ENCODE measurements at places on chromosomes 7 and 10.

DNA sequence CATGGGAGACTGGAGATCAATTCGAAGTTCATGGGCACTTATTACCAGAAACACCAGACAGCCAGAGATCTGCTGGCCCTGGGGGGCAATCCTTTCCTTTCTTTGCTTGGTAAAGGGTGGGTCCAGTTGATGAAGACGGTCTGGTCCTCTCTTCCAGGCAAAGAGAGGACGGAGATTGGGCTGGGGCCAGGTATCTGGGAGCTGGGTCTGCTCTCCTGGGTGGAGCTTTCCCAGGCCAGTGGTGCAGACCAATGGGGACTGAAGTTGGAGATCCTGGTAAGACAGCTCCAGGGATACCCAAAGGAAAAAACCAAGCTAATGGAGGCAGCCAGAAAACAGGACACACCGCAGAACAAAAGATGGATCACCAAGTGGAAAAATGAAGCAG, 18.3 kb downstream of the NOD1 start:
- no peak for DNase-seq

GRCh38 chr10:132237871-132238270, 51.1 kb downstream of the DPYSL4 start:
- no peak for DNase-seq

DNA sequence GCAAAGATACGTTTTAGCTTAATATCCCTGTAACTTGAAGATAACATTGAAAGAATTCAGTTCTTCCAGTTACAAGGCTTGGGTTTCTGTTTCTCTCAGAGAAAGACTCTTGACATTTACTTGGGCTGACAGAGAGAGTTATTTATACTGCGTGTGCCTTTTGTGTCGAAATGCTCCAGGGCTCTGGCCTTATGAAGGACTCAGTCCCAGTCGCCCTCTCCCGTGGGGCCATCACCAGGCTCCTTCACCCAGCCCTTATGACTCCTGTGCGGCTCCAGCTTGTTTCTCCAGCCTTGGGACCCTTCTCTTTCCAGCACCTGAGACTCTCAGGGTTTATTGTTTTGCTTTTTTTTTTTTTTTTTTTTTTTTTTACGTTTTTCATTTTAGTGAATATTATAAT, 242.3 kb upstream of the DKK1 start:
- DNase-seq = no peak

GRCh38 chr7:40945788-40946187, 757.1 kb downstream of the INHBA start:
- no peak for DNase-seq

GRCh38 chr10:17616403-17617030, 657 bp downstream of the HACD1 start:
- DNase-seq = peak; percentile 85

DNA sequence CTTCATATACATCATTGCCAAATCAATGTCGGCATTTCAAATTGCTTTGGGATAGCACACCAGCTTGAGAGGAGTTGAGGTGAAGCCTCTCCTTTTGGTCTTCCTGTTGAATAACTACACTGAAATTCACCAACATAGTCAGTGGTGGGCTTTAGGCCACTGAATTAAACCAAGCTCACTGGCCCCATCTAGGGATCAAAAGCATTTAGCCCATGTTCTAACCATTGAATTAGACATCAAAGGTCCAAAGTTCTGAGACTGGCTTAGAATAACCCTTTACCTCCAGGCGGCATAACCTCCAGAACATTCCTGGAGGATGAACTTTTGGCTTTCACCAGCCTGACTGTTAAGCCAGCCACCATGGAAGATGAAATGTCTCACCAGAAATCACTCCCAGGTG, 54.6 kb downstream of the BPGM start:
- peak; percentile 58 for DNase-seq

DNA sequence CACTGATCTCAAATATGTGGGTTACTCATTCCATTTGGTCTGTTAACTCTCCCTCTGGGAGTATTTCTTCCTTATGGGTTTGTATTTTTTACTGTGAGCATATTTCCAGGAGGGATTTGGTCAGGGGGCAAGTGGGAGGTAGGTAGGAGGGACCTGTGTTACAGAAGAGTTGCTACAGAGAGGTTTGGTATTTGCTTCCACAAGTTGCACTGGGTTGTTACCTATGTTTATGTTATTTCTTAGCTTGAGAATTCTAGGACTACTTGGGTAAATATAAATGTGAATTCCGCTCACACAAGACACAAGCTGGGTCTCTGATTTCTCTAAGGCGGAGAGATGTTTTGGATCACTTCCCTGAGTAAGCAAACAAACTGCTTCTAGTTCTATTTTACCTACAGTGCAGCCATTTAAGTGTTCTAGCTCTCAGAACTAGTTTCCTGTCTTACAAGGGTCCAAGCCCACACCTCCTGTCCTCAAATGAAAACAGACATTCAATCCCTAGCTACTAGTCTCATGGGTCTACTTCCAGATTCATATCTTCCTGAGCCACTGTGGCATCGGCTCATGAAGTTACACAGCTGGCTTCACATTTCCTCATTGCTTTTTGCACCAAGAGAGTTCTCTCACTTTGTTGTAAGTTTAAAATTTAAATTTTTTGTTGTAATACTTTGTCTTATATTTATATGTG, 75.4 kb upstream of the PPP1R3C start:
- DNase-seq = no peak

GRCh38 chr10:68463365-68464093, 8.2 kb downstream of the DNA2 start:
- DNase-seq = no peak

GRCh38 chr10:78349165-78349516, 315.5 kb downstream of the RPS24 start:
- DNase-seq = no peak

Measured in DMS53 (cell line).